Cortex of kidney (tissue), 1 donor: ENCODE measurements at places on chromosomes 4 and X.

GRCh38 chr4:80136270-80136669 lies 61.0 kb upstream of the PRDM8 start:
- no peak for DNase-seq

- no peak for DNase-seq
Observed at GRCh38 chr4:102614801-102615200, 113.6 kb downstream of the NFKB1 start.

DNA sequence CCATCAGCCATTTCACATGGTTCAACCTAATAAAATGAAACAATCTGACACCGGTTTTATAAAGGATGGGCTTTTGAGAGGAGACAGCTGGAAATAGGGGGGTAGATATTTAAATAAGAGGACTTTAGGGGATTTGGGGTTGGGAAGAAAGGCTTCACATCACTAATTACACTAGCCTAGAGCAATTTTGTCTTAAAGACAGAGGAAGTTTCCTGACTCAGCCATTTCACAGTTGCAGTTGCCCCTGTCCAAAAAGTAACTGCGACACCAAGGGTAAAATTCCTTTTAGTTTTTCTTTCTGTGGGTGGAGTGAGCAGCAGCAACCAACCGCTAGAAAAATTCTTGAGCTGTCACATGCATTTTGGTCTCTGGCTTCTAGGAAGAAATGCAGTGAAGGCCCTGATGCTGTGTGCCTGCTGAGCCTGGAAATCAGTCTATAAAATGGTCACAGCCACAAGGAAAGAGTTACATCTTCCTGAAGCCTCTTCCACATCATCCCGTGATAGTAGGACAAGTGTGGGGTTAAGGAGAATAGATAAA lies 233.6 kb downstream of the ZNF674 start:
- no peak for DNase-seq

DNA sequence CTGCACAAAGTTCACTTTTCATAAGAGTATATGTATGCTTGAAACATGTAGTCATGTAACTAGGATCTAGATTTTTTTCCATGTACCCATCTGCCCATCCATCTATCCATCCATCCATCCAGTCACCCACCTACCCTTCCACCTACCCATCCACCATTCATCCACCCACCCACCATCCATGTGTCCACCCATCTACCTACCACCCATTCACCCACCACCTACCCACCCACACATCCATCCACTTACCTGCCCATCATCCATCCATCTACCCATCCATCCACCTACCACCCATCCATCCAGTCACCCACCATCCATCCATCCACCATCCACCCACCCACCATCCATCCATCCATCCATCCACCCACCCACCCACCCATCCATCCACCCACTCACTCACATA lies 121.8 kb upstream of the PSAPL1 start:
- DNase-seq = no peak

- no peak for DNase-seq
Observed at GRCh38 chrX:112067601-112068000, 15.0 kb downstream of the TRPC5 start.

- no peak for DNase-seq
Observed at GRCh38 chr4:8776366-8776765, 95.3 kb downstream of the HMX1 start.

GRCh38 chrX:24148121-24148520 lies 1.4 kb upstream of the ZFX start:
- no peak for DNase-seq

- no peak for DNase-seq
Observed at GRCh38 chrX:153065389-153065788, 6.9 kb upstream of the PNMA6A start.

- no peak for DNase-seq
Observed at GRCh38 chrX:93875621-93876282, 201.7 kb downstream of the FAM133A start.

- no peak for DNase-seq
Observed at GRCh38 chrX:153640736-153641575, 6.0 kb upstream of the DUSP9 start.

- DNase-seq = no peak
Observed at GRCh38 chrX:6227453-6227835, 1.2 kb downstream of the NLGN4X start.

DNA sequence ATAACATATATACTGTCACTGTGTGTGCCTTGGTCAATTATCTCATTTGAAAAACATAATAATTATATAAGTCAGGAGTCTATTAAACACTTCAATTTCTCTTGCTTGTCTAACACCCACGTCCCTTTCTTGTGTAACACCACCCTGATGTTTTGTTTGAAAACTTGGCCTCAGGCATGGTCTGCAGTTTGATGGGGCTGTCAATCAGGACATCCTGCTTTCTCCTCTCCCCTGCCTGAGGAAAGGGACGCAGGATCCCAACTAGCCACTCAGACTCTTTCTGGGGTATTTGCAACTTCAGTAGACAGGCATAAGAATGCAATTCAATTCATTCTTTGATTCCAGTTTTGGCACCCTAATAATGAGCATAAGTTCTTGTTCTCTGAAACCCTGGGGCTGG lies 48.8 kb downstream of the DKK2 start:
- DNase-seq = no peak

GRCh38 chr4:5781691-5782090 lies 70.7 kb downstream of the EVC start:
- DNase-seq = no peak

GRCh38 chr4:145935253-145936141 lies 3.1 kb downstream of the ZNF827 start:
- DNase-seq = no peak

GRCh38 chr4:8537041-8537461 lies 43.1 kb upstream of the GPR78 start:
- no peak for DNase-seq
